ENCODE measurements at places on chromosomes 7 and 10.

DNA sequence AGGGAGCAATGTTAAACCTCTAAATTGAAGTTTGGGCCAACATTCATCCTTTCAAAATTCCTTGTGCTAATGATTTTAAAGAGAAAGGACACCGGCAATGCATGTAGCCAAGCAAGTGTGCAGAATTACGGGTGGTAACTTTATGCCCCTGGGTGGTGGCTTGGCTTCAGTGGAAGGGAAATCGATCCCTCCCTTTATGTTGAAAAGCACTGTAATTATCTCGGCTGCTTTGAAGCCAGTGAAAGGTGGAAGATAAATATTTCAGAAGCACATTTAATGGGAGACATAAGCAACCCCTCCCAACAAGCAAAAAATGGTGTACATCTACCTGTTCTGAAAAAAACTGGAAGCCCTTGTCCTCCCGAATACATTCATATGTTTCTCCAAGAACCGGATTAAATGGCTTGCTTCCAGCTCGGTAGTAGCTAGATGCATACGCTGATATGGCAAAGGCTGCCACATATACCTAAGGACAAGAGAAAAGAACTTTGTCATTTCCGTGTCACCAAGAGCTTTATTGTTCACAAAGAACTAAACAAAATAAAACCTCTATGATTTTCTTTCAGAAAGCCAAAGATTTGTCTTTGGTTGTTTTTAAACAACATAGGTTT lies 73.3 kb upstream of the GSDME start:
- DNase-seq, result no peak

DNA sequence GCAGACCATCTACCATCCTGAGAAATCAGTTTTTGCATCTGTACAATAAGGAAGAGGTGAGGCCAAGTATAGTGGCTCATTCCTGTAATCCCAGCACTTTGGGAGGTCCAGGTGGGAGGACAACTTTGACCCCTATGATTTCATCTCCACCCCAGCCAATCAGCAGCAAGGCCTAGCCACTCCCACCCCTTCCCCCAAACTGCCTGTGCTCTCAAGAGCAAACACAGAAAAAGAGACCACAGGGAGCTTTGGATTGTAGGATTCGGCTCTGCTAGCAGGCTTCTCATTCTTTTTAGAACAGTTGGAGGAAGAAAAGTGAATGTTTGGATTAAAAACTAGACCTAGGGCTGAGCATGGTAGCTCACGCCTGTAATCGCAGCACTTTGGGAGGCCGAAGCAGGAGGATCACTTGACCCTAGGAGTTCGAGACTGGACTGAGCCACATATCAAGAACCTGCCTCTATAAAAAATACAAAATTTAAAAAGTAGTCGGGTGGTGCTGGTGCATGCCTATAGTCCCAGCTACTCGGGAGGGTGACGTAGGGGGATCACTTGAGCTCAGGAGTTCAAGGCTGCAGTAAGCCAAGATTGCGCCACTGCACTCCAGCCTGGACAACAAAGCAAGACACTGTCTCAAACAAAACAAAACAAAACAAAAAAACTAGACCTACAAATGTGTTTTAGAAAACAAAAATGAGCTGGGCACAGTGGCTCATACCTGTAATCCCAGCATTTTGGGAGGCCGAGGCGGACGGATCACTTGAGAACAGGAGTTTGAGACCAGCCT lies 25.1 kb upstream of the PROSER2 start:
- DNase-seq, result no peak

DNA sequence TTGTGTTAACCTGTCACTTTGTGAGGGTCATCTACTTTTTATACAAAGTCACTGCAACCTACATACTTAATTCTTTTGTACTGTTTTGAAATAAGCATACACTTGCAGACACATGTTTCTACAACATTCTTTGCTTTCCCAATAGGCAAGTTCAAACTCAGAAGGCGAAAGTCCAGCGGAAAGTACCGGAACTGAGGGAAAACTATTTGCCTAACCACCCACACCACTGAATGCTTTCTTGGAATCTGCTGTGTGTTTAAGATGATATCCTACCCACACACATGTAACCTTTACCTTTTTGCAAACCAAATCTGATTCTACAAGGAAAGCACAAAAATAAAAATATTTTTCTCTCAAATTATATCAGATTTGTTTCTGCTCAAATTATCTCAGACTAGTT lies 139.4 kb upstream of the AGR3 start:
- DNase-seq, result no peak

- no peak for DNase-seq
Observed at GRCh38 chr7:117279931-117280557, 42.8 kb downstream of the WNT2 start.

DNA sequence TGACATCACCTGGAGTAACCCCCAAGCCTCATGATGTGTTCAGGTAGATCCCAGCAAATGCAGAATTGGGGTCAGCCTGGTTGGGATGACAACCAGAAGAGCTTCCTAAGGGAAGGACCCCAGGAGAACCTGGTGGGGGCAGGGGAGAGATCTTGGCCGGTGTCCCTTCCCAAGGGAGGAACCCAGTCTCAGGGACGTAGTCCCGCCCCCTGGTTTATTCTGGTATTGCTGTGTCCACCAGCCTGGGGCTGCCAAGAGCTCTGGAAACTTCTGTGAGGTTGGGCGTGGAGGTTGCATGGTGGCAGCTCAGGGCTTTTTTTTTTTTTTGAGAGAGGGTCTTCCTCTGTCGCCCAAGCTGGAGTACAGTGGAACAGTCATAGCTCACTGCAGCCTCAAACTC lies 19.4 kb downstream of the GTF2IRD1 start:
- no peak for DNase-seq

DNA sequence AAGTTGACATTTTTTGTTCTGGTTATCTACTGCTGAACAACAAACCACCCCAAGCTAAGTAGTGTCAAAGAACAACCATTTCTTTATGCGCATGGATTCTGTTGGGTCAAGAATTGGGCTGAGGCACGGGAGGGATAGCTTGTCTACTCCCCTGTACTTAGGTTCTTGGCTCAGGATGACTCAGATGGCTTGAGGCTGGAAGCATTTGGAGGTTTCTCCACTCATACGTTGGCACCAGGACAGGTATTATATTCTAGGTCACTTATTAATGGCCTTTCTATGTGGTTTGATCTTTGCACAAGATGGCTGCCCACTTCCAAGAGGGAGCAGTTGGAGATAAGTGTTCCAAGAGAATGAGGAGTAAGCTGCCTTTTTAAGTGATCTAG lies 11.8 kb upstream of the TFAM start:
- no peak for DNase-seq

DNA sequence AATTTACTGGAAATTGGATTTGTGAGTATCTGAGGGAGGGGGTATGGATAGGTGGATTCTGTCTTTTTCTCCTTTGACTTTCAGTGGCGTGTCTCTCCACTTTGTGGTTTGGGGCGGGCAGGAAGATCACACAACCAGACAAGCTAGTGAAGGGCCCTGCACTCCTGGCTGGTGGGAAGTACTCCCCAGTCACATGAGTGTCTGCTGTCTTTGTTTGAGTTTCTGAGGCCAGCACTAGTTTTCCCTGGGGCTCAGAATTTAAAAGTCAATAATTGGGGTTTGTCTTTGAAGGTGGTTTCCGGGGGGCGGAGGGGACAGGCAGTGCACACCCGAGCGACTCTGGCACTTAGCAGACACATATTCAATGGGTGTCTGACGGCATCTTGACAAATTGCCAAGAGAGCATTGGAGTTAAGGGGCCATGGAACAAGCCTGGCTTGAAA lies 120.1 kb downstream of the WDFY4 start:
- peak; percentile 14 for DNase-seq

GRCh38 chr10:24277771-24278170 lies 68.8 kb downstream of the KIAA1217 start:
- DNase-seq, result no peak

DNA sequence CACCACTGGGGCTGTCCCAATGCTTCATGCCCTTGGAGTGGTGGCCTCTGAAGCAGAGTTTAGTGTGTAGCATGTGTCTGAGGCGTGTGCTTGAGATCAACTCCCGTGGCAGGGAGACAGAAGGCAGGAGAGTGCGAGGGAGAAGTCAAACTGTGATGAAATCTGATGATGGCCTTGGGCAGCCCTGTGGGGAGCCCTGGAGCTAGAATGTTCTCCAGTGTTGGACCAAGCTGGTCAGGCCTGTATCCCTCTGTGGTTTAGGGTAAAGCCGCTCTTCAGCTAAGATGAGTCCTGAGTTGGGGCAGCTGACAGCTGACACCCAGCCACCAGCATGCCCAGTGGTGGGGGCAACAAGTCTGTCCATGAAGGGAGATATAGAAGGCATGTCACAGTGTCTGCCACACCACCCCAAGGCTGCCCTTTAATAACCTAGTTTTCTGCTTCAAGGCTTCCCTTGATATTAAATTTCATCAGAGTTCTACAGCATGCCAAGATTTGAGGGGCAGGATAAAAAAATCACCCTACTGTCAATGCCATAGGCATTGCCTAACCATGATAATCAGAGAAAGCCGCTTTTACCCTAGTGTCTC lies 170.5 kb upstream of the SVIL start:
- no peak for DNase-seq

DNA sequence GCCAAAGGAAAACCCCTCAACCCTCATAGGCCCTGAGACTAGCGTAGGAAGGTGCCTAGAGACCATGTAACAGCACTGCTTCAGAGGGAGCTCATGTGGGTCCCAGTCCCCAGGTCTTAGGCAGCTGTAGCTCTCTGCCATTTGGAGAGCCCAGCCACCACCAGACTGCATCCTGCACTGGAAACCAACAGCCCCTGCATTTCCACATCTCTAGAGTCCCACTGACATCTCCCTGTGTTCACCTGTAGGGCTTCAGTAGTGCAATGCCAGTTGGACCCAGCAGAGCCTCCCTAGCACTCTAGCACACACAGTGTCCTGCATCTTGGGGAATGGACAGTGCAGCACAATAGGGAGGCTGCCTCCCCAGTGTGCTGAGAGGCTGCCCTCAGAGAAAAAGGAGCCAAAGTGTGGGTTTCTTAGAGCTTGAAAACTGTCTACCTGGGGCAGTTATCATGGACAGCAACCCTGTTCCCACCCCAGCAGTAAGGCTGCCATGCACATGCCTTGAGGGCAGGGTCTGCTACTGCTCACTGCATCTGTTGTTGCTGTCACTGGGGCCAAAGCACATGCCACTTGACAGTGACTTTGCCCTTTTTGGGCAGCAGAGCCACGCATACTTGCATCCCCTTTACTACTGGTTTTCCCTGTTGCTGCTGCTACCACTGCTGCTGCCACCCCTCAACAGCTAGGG lies 46.7 kb upstream of the ANTXRL start:
- no peak for DNase-seq

DNA sequence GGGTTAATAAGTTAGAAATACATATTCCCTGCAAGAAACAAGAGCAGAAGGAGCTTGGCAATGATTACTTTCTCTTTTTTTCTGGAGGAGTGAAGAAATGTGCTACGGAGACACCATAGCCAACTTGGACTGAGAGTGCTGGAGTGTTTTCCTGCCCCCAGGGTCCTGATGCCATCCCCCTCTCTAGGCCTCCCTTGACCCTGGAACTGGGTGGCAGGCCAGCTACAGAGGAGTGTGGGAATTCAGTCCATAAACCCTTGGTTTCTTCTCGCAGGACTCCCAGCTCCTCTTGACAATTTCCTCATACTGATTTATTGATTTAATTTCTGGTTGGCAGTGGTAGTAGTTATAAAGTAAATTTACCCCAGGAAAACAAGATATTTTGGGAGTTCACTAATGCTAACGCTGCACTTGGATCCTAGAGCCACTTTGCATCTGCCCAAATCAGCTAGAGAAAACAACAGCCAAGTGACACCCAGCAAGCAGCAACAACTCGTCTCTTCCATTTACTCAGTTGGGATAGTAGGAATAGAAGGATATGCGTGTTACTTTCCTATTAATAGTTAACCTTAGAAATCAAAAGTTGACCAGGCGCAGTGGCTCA lies 76.4 kb upstream of the CELF2 start:
- no peak for DNase-seq

DNA sequence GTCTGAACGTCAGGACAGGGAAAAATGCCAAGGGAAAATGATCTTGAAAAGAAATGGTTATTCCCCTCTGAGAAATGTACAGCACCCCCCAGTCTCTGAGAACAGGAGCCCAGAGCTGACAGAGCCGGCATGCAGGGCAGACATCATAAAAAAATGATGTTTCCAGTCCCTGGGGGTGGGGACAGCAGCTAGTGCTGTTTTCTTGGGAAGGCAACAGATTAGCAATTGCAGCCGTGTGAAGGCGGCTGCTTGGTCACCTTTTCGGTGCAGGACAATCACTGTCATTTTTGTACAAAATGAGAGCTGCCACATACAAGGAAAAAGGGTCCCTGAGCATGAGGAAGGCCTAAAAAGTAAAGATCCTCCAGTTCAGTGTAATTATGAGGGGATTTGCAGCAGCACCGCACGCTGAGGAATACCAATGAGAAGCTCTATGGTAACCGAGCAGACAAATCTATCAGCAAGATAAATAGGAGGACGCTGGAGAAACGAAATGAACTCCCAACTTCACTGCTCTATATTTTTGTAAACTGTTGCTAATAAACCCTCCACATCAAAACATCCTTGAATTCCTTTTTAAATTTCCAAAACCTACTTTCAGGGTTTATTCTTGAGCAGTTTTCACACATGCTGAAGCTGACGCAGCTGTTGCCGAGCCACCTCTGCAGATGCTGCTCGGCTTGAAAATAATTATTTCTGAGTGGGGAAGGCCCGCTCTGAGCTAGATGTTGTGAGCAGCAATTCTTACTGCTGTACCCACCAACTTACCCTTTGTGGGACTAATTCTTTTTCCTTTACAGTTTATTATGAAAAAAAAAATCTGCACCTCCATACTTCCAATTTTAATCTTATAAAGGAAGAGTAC lies 98.2 kb upstream of the NEBL start:
- DNase-seq, result no peak

DNA sequence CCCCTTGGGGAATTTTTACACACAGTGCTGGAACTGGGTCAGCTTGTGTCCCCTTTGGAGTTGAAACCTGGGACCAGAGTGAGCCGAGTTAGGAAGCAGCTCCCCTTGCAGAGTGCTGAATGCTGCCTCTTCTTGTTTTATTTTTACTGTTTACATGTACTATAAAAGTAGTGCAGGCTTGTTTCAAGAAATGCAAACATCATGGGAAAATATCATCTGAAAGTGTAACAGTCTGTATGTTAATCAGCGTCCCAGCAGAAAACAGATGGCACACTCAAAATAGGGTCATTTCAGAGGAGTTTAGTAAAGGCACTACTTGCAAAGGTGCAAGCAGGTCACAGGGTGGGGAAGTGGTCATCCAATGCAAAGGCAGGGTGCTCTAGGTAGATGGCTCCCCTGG lies 30.1 kb downstream of the CXCL12 start:
- DNase-seq, result no peak
